ENCODE measurements at places on chromosomes 13 and 19.

- no peak for ATAC-seq
Observed at GRCh38 chr19:54137699-54138488, at the start of gene CNOT3. Gene CNOT3, plus strand, starts transcription at chr19:54137762. Its CDS starts 5,217 bp downstream, at chr19:54142979.

DNA sequence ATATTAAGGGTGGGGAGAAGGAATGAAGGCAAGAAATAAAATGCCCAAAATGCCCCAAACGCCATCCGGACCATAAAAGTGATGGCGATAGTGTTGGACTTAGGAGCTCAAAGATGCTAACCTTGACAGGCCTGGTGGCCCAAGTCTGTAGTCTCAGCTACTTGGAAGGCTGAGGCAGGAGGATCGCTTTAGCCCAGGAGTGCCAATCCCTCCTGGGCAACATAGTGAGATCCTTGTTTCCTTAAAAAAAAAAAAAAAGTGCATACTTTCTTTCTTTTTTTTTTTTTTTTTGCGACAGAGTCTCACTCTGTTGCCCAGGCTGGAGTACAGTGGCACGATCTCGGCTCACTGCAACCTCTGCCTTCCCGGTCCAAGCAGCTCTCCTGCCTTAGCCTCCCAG lies 32.0 kb upstream of the MRI1 start:
- no peak for ATAC-seq

- ATAC-seq, result no peak
Observed at GRCh38 chr13:93534181-93534700, 307.6 kb downstream of the GPC6 start.

- ATAC-seq, result no peak
Observed at GRCh38 chr19:53182202-53182601, 11.0 kb downstream of the ZNF665 start.

- no peak for ATAC-seq
Observed at GRCh38 chr13:69331245-69331644, 776.4 kb upstream of the ATXN8OS start.

DNA sequence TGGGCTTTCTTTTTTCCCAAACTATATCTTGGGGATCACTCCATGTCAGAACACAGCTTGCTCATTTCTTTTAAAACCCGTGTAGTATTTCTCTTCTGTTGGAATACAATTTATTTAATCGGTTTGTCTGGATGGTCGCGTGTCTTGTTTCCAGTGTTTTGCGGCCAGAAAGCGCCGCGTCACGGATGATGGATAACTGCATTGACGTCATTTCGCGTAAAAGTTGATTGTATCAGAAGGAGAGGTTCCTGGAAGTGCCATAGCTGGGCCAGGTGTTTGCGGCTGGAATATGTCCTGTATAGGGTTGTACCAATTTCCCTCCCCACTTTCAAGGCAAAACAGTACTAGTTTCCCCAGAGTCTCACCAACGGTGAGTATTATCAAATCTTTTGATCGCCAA lies 9.7 kb downstream of the ACTL9 start:
- ATAC-seq, result no peak

- ATAC-seq, result no peak
Observed at GRCh38 chr13:89890806-89891205, 1456.7 kb upstream of the MIR17HG start.

Data from gastroesophageal sphincter (tissue), 4 donors.